ENCODE measurements at places on chromosomes 5 and 9. TPM values are rescaled to one million over a fixed set of nuclear protein-coding genes. Genes with fewer than 3 reads are reported as not detected.
A peak's percentile ranks its signal among the peaks of the same experiment; 100 is the strongest.

ACTL7B gene
- not detected for total RNA-seq

SPAAR gene
- not detected for total RNA-seq

TEX48 gene
- 0.46 TPM for total RNA-seq

TMEM174 gene
- not detected for total RNA-seq

ANKRD18A gene
- 2.1 TPM for total RNA-seq

- peaks cover 60% of the 10 kb centered on the region for H3K4me1 ChIP-seq
- H3K4me3 ChIP-seq: no peak overlapping the region
- no peaks in the 10 kb centered on the region for H3K36me3 ChIP-seq
- DNase-seq: no peak
- H3K27me3 ChIP-seq: no peaks in the 10 kb centered on the region
- H3K27ac ChIP-seq: peak overlapping the region; percentile 62
Observed at GRCh38 chr5:157540124-157540523, 35.5 kb downstream of the ADAM19 start.

DNA sequence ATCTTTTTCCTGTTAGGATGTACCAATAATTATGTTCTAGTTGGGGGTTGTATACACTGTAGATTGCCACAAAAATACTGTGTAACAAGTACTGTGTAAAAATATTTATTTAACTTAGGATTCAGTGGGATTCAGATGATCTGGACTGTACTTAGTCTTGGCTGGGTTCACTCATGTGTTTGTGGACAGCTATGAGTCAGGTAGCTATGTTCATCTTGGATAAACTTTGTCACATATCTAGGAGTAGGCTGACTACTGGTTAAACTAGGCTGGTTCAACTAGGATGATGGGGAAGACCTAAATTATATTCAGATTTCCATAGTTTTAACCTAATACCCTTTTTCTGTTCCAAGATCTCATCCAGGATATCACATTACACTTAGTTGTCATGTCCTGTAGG, 32.1 kb upstream of the TNFSF15 start:
- H3K4me1 ChIP-seq: no peaks in the 10 kb centered on the region
- H3K27me3 ChIP-seq: no peaks in the 10 kb centered on the region
- no peak overlapping the region for H3K4me3 ChIP-seq
- no peak overlapping the region for H3K27ac ChIP-seq
- H3K36me3 ChIP-seq: no peaks in the 10 kb centered on the region

GRCh38 chr5:152864447-152864846, 459.4 kb upstream of the NMUR2 start:
- H3K27me3 ChIP-seq: no peaks in the 10 kb centered on the region
- no peaks in the 10 kb centered on the region for H3K4me1 ChIP-seq
- no peak overlapping the region for H3K27ac ChIP-seq
- DNase-seq: no peak
- no peaks in the 10 kb centered on the region for H3K36me3 ChIP-seq

DNA sequence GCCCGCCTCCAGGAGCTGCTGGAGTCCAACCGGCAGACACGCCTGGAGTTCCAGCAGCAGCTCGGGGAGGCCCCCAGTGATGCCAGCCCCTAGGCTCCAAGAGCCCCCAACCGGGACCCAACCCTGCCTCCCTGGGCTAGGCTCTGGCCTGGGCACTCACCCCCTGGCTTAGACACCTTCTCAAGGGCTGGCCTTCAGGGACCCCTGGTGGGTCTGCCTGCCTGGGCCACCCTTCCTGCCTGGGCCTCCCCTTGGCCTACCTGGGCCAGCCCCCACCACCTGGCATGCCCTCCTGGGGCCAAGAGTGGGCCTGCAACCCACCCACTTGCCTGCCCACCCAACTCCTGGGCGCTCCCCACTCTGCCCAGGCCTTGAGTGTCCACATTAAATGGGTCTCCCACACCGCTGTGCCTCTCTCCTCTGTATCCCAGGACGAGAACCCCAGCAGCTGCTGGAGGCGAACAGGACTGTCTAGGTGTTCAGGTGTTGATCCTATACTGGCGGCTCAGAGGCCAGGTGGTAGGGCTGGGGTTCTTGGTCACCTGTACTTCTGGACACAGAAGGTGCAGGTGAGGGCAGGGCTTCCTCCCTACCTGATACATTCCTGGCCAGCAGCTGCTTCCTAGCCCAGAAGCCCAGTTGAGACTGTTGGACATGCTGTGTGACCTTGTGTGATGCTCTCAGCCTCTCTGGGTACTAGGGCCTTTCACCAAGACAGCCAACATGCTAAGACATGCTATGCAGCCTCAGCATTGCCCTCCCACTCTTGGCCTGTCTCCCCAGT, 3.6 kb downstream of the BBLN start:
- peaks cover 15% of the 10 kb centered on the region for H3K36me3 ChIP-seq
- H3K4me3 ChIP-seq: no peak overlapping the region
- no peak for DNase-seq
- no peaks in the 10 kb centered on the region for H3K27me3 ChIP-seq

GRCh38 chr5:527646-528628, 3.7 kb upstream of the SLC9A3 start:
- no peak for DNase-seq
- H3K27me3 ChIP-seq: peaks cover 41% of the 10 kb centered on the region
- no peaks in the 10 kb centered on the region for H3K36me3 ChIP-seq
- H3K27ac ChIP-seq: no peak overlapping the region
- no peak overlapping the region for H3K4me3 ChIP-seq
- peaks cover 8% of the 10 kb centered on the region for H3K4me1 ChIP-seq

GRCh38 chr5:113253037-113253436, 181.8 kb downstream of the TSSK1B start:
- no peak overlapping the region for H3K27ac ChIP-seq
- no peaks in the 10 kb centered on the region for H3K4me1 ChIP-seq
- H3K4me3 ChIP-seq: no peak overlapping the region
- no peaks in the 10 kb centered on the region for H3K36me3 ChIP-seq
- no peaks in the 10 kb centered on the region for H3K27me3 ChIP-seq

- no peak overlapping the region for H3K4me3 ChIP-seq
- no peak for DNase-seq
- no peaks in the 10 kb centered on the region for H3K36me3 ChIP-seq
- no peaks in the 10 kb centered on the region for H3K27me3 ChIP-seq
Observed at GRCh38 chr9:133248726-133249295, 26.2 kb downstream of the ABO start.

GRCh38 chr5:31692561-31693221, 53.8 kb downstream of the PDZD2 start:
- no peaks in the 10 kb centered on the region for H3K27me3 ChIP-seq
- no peak overlapping the region for H3K4me3 ChIP-seq
- H3K4me1 ChIP-seq: no peaks in the 10 kb centered on the region
- no peaks in the 10 kb centered on the region for H3K36me3 ChIP-seq
- H3K27ac ChIP-seq: no peak overlapping the region

DNA sequence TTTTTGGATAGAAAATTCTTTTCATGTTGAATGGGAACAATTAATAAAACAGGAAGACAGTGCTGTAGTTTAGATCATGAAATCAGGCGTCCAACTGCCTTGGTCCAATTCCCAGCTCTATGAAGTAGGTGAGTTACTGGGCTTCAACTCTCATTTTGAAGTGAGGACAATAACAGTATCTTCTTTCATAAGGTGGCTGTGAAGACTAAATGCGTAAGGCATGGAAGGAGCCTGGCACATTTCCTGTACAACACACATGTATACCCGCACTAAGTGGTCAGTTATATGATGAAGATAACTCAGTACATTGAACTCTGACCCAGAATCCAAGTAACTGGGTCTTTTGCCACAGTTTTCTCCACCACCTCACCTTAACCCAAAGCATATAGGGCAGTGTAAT, 120.6 kb downstream of the MED27 start:
- no peak overlapping the region for H3K4me3 ChIP-seq
- no peaks in the 10 kb centered on the region for H3K27me3 ChIP-seq
- H3K36me3 ChIP-seq: no peaks in the 10 kb centered on the region
- no peak for DNase-seq
- no peak overlapping the region for H3K27ac ChIP-seq

GRCh38 chr5:29504411-29504810, 1689.1 kb upstream of the CDH6 start:
- no peak for DNase-seq
- H3K4me1 ChIP-seq: no peaks in the 10 kb centered on the region
- H3K27ac ChIP-seq: no peak overlapping the region

DNA sequence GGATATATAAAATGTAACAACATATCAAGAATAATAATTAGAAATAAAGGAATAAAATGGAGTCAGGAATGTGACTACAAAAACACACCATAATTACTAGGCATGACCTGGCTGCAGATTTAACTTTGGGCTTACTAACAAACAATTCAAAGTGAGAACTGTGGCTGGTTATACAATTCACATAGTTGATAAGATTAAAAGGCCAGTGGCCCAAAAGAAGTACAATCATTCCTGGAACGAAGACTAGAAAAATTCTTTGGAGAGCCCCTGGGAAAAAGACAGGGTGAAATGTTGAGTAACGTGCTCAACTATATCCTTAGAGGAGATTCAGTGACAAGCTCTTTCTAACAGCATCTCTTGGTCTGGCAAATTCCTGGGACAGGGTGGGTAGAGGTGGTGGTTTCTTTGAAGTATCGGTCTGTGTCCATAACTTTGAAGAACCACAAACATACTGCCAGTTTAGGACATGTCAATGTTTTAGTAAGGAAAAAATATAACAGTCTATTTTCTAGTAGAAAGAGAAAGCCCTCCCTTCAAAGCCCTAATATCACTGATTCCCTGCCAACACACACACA, 75.0 kb upstream of the IL6ST start:
- no peak overlapping the region for H3K27ac ChIP-seq
- H3K4me3 ChIP-seq: no peak overlapping the region
- H3K36me3 ChIP-seq: no peaks in the 10 kb centered on the region
- peaks cover 50% of the 10 kb centered on the region for H3K4me1 ChIP-seq

- no peak for DNase-seq
- H3K4me1 ChIP-seq: no peaks in the 10 kb centered on the region
- no peaks in the 10 kb centered on the region for H3K36me3 ChIP-seq
- no peak overlapping the region for H3K4me3 ChIP-seq
Observed at GRCh38 chr9:89025553-89025952, 34.3 kb downstream of the S1PR3 start.
